Tongue (tissue), 3 donors: ENCODE measurements at places on chromosomes 11 and 22.
A peak's percentile ranks its signal among the peaks of the same experiment; 100 is the strongest.

GRCh38 chr22:38766076-38766777 lies 10.4 kb upstream of the SUN2 start:
- peak; percentile 70 for DNase-seq

DNA sequence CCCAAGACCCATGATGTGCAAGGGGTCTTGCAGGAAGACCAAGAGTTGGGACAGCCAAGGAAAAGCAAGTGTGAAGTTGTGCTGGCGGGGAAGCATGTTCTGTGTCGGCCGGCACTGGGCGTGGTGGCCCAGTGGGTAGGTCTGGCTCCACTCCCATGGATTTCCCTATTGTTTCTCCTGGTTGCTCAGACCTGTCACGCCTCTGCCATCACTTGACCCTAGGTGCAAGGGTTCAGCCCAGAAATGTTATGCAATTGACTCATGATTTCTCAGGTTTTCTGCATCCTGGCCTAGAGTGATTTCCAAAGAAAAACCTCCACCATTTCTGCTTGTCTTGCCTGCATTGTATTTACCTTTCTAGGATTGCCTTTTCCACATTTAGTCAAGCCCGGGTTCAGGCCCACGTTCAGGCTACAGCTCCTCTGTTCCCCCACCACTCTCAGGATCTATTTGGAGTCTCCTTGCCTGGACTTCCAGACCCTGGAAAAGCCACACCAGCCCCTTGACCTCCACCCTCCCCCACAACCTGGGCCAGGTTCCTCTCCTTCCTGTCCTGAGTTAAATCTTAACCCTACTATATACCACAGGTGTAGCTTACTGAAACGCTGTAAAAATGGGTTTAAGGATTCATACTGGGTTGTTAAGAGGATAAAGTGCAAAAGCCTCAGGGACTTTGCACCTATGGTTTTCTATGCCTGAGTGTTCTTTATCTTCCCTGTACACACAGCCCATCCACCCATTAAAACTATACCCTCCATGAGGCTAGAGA lies 17.5 kb upstream of the FOLR1 start:
- no peak for DNase-seq

- DNase-seq, result no peak
Observed at GRCh38 chr11:17376493-17376892, 12.0 kb downstream of the KCNJ11 start.

DNA sequence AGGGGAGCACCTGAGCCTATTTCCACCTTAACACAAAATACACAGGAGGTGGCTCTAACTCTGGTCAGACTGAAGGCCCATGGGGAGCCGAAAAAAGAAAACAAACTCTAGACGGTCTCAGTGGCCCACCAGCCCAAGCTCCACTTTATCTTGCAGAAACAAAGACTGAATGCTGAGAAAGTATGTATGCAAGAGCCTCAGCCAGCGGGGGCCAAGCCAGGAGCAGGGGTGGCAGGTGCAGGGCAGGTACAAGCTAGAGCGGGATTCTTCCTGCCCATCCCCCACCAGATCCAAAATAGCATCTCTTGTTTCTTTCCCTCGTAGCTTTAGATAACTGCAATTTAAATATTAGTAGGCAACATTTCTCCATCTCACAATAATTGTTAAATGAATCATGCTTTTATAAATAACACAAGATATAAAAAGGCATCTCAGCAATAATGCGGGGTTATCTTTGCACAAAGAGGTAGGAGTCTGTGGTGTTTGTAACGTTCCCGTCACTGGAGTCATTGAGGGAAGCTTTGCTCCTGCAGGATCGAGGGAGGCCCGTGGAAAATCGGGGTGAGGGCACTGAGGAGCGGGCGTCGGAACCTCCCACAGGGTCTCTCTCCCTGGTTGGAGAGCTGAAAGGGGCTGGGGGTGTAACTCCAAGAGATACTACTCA lies 418.0 kb downstream of the SHANK2 start:
- DNase-seq, result no peak

GRCh38 chr22:39630721-39631120 lies 60.2 kb downstream of the CACNA1I start:
- no peak for DNase-seq

DNA sequence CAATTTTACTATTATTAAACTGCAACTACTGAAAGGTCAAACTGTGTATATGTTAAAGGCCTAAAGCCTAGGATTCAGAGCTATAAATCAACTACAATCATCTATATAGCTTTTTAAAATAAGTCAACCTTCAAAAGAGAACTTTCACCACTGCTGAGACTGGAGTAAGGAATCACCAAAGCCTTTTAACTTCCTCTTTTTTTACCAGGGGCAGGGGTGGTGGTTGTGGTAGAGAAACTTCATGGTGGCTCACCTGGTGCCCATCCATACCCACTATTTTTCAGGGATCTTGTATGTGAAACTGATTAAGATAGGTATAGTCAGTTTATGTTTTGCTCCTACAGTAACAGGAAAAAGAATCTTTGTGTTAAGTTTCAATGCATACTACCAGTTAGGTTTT lies 31.5 kb downstream of the TSG101 start:
- DNase-seq, result no peak

DNA sequence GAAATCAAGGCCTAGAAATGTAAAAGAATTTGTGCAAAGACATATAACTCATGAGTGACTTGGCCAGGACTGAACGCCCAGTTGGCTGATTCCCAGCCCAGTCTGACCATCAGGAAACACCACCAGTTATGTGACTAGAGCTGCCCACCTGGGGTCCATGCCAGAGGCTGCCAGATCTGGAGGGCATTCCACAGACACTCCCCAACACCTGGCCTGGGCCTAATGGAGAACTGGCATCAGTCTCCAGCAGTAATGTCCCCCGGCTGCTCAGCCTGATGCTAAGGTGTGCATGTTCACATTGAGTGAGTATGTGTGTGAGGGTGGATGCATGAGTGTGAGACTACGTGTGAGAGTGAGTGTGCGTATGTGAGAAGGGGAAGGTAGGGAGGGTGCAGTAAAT lies 15.7 kb downstream of the PLAAT3 start:
- no peak for DNase-seq

GRCh38 chr22:44042249-44043218 lies 18.4 kb downstream of the PARVB start:
- peak; percentile 37 for DNase-seq

GRCh38 chr11:31767685-31768084 lies 43.4 kb downstream of the PAX6 start:
- no peak for DNase-seq

DNA sequence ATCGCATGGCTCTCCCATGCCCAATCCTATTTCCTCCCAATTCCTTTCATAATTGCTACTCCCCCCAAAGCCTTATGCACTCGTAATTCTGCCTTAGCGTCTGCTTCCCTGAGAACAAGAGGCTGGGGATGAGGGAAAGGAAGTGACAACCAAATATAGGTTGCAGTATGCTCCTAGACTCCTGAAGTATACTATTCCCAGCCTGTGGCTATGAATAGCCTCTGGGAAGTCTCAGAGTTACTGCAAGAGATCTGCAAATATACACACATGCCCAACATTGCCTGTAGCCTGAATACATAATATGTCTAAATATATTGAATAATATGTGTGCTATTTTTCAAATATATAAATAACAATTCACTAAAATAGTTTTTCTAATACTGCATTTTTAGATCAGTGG lies 96.1 kb upstream of the CD44 start:
- DNase-seq, result peak; percentile 52

- DNase-seq, result no peak
Observed at GRCh38 chr22:47808236-47808635, 1045.8 kb downstream of the TBC1D22A start.

DNA sequence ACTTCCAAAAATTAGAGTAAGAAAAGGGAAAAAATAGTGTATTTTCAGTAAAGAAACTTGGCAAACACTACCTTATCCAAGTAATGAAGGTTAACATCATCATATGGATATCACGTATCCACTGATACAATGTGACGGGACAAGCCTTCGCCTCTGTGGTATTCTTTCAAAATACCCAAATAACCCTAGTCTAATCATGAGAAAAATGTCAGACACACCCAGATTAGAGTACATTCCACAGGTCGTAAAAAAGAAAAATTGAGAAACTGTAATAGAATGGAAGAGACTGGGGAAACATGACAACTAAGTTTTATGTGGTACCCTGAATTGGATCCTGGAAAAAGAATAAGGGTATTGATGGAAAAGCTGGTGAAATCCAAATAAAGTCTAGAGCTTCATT lies 48.9 kb downstream of the NARS2 start:
- DNase-seq, result no peak

GRCh38 chr11:91513734-91514133 lies 710.9 kb upstream of the FAT3 start:
- DNase-seq, result no peak

DNA sequence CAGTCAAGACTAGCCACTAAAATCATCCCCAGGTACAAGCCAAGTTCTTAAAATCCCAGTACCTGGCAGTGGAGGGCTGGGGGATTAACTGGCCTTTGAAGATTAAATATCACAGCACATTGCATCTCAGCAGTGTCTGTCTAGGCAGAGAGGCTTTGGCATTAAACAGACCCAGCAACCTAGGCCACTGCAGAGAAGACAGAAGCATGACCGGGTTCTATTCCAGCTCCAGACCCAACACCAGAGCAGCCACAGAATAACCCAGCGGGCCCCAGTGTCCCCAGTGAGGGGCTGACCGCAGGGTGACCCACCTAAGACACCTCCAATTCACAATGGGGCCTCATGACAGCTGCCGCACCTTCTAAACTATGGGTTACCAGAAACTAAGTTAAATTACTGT lies 88.2 kb downstream of the SHANK2 start:
- DNase-seq, result no peak

- no peak for DNase-seq
Observed at GRCh38 chr11:69518081-69518950, 36.9 kb downstream of the LINC01488 start.

GRCh38 chr22:37998543-37998942 lies 14.2 kb upstream of the SOX10 start:
- DNase-seq, result peak; percentile 45

DNA sequence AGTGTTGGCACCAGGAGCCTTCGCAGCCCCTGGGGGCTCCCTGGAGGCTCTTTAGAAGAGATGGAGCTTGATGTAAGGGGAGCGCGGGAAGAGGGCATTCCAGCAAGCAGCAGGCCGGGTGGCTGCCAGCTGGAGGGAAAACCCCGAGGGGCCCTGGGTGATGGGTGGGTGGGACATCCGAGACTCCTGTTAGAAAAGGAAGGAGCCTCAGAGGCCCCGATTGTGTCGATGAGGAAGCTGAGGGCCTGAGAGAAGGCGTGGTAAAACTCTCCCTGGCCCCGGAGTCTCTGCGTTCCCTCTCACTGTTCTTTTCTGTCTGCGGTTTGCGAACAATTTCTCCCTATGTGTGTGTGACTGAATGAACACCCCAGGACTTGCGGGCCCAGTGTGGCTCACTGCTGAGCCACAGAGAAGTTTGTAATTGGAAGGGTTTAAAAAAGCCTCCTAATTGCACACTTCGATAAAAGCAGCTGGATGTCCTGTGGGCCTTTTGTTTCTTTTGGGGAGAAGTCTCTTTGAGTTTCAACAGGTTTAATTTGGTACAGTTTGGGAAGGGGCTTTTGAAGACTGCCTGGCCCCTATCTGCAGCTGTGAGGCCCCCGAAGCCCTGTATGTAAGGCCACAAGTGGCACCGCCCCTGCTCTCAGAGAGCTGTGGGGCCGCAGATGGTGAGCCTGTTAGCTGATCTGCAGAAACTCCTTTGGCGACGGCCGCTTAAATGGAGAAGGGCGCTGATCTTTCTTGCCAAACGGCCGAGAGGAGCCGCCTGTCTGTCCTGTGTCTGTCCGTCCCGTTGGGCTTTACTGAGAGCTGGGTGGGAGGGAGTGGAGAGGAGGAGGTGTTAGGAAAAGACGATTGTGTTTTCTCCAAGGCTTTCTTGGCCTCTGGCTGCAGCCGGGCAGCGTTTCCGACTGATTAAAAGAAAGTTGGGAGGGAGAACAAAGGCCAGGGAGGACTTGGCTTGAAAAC lies 2.0 kb downstream of the FBLN1 start:
- DNase-seq, result peak; percentile 88

DNA sequence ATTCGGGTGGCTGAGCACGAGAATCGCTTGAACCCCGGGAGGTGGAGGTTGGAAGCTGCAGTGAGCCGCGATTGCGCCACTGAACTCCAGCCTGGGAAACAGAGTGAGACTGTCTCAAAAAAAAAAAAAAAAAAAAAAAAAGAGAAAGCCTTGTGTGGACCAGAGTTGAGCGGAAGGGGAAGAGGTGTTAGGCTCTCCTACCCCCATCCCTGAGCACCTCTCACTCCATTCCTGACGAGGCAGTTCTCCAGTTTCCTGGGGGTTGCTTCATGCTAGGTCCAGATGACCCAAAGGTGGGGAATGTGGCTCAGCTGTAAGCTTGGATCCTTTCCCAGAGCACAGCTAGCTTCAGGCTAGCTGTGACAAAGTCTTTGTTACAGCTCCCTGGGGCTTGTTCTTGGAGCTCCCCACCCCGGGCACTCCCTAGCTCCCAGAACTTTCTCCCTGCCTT lies 8.8 kb upstream of the DNAL4 start:
- DNase-seq, result peak; percentile 24

DNA sequence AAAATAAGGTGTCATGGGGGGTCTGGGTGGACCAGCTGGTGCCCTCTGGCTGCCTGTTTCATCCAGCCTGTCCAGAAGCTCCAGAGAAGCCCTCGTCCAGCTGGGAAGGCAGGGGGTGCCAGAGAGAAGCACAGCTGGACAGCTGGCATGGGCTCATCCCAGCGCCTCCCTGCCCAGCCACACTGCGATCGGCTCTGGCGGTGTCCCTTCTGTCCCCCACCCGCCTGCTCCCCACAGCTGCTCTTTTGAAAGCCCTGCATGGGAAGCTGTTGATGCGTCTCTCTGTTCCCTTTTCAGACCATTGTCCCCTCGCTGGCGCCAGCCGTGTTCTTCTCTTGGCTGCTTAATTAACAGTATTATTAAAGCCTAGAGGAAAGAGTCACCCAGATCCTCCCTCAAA lies 86.5 kb downstream of the MN1 start:
- DNase-seq, result peak; percentile 91

GRCh38 chr11:120635136-120635810 lies 123.7 kb downstream of the GRIK4 start:
- DNase-seq, result no peak
